ENCODE measurements at places on chromosomes 12 and 14.

DNA sequence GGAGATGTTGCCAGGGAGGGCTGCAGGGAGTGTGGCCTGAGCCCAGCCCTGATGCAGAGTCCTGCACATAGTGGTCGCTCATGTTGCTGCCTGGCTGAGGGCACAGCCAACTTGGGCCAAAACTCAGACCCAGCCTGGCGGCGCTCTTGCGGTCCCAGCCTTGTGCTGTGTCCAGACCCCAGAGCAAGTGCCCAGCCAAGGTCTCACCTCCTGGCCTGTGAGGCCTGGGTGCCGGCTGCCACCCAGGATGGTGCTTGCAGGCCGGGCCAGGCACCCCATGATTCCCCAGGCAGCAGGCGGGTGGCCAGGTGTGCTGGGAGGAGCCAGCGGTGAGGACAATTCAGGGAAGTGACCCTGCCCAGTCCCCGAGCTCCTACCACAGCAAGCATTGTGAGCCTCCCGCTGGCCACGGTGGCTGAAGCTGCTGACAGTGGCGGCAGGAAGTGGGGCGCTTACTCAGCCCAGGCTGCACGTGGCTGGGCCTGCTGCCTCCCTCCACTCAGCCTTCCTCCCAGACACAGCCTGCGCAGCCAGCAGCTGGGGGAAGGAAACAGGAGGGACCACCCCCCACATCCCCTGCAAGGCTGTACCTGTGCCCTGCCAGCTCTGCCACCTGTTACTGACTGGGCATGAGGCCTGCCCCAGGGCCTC is 17.7 kb upstream of the PGF start:
- DNase-seq = no peak

DNA sequence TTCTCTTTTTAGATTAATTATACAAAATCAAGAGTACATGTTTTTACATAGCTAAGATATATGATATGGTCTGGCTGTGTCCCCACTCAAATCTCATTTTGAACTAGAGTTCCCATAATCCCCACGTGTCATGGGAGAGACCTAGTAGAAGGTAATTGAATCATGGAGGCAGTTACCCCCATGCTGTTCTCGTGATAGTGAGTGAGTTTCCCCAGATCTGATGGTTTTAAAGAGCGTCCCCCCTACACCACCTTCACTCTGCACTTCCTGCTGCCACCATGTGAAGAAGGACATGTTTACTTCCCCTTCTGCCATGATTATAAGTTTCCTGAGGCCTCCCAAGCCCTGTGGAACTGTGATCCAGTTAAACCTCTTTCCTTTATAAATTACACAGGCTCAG is 21.4 kb upstream of the DRAM1 start:
- no peak for DNase-seq

- no peak for DNase-seq
Observed at GRCh38 chr14:61101803-61102548, 120.9 kb downstream of the SLC38A6 start.

DNA sequence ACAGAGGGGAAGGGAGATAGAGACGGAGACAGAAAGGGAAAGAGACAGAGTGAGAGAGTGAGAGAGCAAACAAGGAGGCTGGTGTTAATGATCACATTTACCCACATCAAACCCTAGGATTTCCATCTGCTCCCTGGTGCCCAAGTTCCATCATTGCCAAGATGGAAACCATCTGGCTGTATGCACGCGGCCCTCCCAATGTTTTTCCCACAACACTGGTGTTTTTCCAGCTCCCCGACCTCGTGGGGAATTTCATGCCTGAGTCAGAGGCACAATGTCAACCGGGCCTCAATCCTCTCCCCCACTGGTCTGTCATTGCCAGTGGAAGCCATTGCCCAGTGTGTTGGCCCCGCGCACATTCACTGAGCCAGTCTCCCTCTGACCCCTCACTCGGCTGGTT is 19.9 kb upstream of the BDKRB2 start:
- no peak for DNase-seq

DNA sequence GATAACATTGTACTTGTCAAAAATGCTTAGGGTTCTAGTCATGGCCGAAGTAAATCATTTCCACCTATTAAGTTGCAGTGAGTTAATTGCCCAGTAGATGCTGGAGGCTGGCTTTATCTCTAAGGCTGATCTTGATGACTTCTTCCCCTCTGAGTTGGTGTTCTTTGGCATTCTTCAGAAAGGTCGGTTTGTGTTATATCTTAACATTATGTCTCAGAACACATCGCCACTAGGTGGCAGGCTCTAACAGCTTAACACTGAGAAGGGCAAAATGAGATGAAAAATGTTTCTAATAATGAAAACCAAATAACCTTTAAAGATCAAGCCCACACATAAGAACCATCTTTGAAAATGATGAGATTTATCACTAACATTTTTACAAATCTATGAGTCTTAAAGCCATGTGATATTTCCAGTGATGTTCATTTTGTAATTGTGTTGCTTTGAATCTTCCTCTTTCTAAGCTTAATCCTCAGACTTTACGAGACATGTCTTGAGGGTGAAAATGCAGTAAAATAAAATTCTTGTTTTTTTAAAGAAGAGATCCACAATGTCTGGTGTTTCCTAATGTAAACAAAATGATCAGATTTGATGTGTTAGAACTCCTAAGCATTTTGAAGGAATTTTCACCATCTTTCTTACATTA is 28.6 kb downstream of the SUDS3 start:
- DNase-seq = no peak

DNA sequence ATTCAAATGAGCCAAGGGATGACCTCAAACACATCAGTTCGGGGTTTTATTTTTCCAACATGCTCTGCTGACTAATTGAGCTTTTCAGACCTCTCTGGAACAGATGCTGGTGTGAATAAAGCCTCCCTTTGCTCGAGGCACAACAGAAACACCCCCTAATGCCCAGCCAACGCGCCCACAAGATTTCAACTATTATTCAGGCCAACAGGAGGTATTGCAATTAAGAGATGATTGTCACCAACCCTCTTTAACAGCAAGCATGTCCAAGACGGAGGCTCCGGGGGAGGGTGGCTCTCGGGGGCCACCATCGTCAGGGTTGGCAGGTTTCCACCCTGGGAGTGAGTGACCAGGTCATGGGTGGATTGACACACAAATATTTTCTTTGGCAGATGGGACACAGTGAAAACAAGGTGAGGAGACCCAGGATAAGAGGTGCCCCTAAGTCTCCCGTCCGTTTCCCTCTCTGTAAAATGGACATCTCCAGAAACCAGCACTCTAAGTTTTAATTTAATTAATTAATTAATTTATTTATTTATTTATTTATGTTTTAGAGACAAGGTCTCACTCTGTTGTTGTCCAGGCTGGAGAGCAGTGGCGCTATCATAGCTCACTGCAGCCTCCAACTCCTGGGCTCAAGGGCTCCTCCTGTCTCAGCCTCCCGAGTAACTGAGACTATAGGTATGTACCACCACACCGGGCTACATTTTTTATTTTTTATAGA is 56.1 kb downstream of the MAP1LC3B2 start:
- no peak for DNase-seq

- no peak for DNase-seq
Observed at GRCh38 chr14:79583738-79584408, 627.4 kb downstream of the DIO2 start.

DNA sequence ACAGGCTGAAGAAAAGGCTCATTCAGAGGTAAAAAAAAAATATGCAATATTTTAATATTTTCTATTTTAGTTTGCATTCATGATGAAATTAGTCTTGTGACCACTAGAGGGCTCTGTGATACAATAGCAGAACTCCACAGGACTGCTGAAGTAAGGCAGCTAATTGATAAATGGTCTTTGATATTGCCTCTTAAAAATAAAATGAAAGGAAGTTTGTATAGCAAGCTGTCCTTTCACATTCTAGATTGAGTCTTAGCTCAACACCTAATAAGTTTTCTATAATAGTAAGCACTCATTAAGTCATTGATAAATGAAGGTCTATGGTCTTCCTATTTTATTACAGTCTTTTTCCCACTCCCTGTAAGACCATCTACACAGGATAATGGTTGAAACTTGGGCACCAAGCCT is 315.7 kb downstream of the NAV3 start:
- no peak for DNase-seq

- no peak for DNase-seq
Observed at GRCh38 chr12:69389831-69390230, 30.3 kb downstream of the YEATS4 start.

DNA sequence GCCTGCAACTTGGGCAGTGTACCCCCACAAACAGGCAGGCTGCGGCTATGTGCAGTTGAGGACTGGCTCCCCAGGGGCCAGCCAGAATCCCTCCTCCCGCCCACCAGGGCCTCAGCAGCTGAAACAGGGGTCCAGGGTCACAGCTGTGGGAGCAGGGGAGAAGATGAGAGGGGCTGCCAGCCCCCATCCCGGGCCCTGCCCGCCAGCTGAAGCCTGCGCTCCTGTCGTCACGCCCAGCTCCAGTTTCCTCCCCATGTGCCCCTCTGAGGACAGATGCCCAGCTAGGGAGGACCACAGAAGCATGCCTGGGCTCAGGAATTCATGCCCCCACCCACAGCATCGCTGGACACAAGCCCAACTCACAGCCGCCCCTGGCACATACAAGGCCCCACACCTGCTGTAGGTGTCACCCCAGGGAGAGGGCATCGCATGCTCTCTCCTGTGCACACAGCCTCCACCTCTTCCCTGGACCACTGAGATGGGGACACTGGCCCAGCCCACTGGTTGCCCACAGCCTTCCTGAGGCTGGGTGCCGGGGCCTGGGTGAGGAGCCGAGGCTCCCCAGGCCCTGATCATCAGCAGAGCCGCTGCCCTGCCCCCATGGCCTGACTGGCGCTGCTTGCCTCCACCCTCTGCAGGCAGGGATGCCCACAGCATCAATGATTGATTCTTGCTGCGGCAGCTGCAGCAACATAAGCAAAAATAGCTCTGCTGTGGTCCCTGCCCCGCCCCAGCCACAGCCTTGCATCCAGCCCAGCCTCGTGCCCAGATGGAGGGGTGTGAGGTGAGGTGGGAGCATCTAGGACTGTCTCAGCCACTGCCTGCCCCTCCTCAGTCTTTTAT is 3.7 kb upstream of the CLBA1 start:
- no peak for DNase-seq

DNA sequence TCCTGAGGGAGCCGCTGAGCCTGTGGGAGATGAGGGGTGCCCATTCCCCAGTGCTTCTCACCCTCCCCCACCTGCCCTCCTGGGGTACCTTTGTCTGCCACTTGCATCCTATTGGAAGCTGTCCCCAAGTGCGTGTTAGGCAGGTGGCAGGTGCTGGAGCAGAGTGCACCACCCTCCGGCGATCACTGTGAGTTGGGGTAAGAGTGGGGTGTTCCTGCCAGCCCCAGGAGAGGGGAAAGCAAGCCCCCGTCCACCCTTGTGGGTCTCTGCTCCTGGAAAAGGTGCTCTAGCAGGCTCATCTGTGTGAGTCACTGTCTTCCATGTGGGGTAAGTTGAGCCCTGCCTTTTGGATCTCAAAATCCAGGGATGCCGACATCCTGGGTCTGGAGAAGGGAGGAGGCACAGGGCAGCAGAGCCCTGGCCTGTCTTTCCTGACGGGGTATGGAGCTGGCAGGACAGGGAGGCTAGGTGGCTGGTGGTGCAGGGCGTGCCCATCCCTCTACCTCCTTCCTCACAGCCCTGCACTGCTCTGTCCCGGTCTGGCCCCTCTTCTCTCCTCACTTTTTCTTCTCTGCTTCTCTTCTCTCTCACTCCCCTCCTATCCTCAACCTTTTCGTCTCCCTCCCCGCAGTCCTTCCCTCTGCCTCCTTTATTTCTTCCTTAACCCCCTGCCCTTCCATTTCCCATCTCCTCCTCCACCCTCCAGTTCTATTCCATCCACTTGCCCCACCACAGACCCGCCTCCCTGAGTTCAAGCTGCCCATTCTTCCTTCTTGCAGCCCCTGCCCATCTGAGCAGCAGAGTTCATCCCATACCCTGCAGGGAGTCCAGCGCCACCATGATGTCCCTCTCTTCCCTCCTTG is 20.1 kb upstream of the KRT7 start:
- DNase-seq = no peak

DNA sequence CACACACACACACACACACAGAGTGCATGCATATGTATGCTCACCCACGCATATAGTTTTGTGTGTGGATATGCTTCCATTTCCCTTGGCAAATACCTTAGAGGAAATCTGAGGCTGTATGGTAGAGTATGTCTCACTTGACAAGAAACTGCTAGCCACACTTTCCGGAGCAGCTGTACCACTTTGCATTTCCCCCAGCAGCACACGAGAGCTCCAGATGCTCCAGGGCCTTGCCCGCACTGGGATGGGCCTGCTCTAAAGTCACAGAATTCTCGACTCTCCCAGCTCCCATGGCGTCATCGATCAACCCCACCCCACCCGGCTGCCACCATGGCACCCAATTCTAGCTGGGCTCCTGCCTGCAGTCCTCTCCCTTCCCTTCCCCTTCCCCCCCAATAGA is 21.9 kb downstream of the CLMN start:
- DNase-seq = no peak

DNA sequence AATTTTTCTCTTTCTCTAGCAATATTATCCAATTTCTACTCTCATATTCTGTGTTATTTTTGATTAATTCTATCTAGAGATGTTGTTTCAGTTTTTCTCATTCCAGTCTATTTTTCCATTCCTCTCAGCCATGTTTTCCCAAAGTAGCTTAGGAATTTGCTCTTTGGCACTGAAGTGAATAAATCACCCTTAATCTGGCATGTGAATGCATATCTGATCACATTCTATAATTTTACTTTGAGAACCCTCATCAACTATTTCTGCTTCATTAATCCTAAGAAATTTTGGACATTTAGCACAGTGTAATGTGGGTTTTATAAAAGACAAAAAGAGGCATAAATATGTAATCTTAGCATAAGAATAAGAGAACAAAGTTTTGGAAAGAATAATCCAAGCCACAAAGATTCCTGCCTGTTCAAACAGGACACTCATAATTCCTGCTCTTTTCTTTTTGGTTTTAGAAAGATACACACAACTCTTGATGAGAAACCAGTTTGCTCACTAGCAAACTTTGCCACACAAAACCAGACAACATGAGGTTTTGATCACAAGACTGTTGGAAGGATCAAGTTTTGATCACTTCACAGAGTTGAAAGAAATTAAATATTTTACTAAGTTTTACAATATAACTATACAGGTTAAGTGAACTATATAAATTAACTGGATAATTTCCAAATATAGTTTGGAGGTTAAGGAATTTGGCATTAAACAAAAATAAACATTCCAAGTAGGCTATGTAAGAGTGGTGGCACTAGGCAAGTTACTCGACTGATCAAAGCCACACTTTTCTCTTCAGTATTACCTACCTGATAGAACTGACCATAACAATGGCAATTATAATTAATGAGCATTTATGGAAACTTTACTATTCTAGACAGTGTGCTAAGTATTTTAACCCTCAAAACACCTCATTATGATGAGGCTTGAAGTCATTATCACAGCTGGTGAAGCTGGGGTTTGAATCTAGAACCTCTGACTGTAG is 226.6 kb upstream of the TMTC1 start:
- DNase-seq = no peak

GRCh38 chr14:95814363-95815225 is 62.0 kb upstream of the TUNAR start:
- no peak for DNase-seq

DNA sequence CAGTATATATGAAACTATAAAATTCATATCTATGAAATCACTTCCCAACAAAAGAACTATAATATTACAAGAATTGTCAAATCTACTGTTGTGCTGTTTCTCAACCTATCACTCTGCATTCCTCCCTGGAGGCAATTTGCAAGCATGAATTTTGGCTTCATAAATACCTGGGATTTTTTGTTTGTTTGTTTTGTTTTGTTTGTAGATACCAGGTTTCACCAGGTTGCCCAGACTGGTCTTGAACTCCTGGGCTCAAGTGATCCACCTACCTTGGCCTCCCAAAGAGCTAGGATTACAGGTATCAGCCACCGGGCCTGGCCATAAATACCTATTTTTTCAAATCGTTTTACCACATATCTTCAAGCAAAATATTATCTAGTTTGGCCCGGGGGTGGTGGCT is 38.7 kb downstream of the SGPP1 start:
- DNase-seq = no peak

- DNase-seq = no peak
Observed at GRCh38 chr14:41597647-41598046, 9.0 kb upstream of the LRFN5 start.

Data from anterior cingulate cortex (tissue), 58 donors.